ENCODE measurements at places on chromosomes 6 and 20. TPM values are rescaled to one million over a fixed set of nuclear protein-coding genes. Genes with fewer than 3 reads are reported as not detected.

- no peak for DNase-seq
Observed at GRCh38 chr20:45440424-45440823, 24.5 kb downstream of the PIGT start.

NEDD9 gene
- 20.0 TPM for polyA plus RNA-seq

GRCh38 chr6:8181160-8181881 lies 79.0 kb upstream of the EEF1E1 start:
- DNase-seq, result no peak

DNA sequence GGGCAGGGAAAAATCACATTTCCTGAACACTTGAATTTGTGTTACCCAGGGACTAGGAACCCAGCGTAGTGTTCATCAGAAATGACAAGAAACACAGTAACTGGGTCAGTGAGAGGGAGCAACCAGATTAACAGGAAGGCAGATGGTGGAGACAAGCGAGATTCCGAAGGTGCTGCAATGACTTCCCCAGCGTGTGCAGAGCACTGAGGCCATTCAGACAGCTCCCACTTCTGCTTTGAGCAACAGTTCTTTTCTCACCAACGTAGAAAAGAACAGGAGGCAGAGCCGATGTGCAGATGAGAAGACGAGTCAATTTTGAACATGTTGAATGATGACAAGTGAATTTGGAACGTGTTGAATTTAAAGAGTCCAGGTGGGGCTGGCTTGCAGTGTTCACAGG lies 63.1 kb upstream of the IFNGR1 start:
- DNase-seq, result no peak

DNA sequence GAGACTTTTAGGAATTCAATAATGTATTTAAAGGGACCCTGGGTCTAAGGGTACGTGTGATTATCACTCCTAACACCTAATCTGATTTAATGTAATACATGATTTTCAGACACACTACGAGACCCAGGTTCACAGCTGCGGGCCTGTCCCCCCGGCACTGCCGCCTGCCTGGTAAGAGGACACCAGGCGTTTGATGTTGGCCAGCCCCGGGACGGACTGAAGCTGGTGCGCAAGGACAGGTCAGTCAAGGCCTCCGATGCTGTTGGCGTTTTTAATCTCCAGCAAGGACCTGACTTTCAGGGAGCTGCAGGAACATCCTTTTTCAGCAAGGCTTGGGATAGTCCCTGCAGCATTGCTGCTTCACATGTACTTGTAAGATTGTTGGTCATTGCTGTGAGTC lies 58.2 kb downstream of the IGF2R start:
- DNase-seq, result no peak

Data from CD4-positive, CD25-positive, alpha-beta regulatory T cell (primary cell).